NCI-H510A treated with DMSO at 0.1 percent for 48 hours (cell line): ENCODE measurements at places on chromosomes 11 and 22.

- peak; percentile 21 for DNase-seq
Observed at GRCh38 chr11:17408641-17409040, 20.2 kb upstream of the KCNJ11 start.

DNA sequence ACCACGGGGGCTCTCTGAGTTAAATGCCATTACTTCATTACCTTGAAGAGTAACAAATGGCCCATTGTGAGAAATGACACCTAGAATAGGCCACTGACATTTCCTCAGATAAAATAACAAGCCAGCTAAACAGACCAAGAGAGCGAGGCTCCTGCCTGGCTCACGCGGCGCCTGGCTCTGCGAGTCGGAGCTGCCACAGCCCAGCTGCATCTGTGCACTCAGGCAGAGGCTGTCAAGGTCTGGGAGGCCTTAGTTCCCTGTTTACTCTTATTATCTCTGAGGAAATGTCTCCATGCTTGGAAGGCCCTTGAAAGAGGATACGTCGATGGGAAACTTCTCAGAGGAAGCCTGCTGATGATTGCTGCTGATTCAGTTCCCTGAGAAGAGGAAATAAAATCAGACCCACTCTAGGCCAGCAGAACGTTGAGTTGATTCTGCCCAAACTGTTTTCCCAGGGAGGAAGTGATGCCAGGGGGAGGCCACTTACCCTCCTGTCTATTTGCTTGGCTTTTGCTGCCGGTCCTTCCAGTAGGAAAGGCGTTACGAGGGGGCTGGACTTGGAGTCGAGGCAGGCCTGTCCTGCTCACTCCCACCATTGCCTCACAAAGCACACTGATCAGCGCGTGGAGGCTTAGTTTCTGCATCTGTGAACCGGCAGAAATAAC is 208.8 kb downstream of the TBC1D22A start:
- DNase-seq = peak; percentile 53

GRCh38 chr11:8759634-8760033 is 77.0 kb downstream of the RPL27A start:
- DNase-seq = no peak

- DNase-seq = no peak
Observed at GRCh38 chr11:63745304-63746170, 23.0 kb downstream of the ZFTA start.

DNA sequence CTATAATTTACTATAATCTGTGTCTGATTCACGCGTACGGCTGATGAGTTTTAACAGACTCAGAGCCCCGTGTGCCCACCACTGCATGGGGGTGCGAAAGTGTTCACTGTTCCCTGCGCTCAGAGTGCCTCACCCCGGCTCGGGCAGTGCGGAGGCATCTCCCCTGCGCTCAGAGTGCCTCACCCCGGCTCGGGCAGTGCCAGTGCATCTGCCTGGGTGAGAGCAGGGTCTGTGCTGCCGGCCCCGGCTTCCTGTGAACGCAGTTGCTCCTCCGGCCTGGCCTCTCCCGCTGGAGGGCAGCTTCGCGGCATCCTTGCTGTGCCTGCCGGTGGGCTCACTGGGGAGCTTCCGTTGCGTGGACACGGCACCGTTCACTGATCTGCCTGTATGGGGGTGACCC is 14.2 kb downstream of the PTDSS2 start:
- DNase-seq = no peak

GRCh38 chr11:11916981-11917399 is 75.2 kb downstream of the USP47 start:
- DNase-seq = no peak

DNA sequence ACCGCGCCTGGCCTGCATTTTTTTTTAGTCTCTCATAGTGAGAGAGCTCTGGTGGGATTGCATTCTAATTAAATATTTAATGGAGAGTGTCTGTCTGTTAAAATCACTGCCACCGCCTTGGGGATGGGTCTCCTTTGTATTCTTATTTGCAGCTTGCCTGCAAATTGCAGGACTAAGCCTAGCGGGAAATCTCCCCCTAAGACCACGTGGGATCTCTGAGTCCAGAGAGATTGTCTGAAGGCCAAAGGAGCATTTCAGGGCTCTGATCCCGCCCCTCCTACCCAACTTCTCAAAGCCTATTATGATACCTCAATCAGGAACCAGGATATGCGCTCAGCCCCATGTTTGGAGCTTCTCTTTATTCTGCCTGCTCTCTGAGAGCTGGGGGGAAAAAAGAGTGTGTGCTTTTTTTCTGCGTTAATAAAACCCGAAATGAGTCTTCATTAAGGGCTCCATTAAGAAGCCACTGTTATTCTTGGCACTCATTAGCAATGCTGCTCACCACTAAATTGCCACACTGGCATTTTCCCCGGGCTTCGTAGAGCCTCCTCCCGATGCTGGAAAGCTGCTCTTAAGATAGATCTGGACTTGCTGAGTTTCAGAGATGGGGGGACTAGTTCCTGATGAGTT is 92.9 kb upstream of the THY1 start:
- DNase-seq = no peak

DNA sequence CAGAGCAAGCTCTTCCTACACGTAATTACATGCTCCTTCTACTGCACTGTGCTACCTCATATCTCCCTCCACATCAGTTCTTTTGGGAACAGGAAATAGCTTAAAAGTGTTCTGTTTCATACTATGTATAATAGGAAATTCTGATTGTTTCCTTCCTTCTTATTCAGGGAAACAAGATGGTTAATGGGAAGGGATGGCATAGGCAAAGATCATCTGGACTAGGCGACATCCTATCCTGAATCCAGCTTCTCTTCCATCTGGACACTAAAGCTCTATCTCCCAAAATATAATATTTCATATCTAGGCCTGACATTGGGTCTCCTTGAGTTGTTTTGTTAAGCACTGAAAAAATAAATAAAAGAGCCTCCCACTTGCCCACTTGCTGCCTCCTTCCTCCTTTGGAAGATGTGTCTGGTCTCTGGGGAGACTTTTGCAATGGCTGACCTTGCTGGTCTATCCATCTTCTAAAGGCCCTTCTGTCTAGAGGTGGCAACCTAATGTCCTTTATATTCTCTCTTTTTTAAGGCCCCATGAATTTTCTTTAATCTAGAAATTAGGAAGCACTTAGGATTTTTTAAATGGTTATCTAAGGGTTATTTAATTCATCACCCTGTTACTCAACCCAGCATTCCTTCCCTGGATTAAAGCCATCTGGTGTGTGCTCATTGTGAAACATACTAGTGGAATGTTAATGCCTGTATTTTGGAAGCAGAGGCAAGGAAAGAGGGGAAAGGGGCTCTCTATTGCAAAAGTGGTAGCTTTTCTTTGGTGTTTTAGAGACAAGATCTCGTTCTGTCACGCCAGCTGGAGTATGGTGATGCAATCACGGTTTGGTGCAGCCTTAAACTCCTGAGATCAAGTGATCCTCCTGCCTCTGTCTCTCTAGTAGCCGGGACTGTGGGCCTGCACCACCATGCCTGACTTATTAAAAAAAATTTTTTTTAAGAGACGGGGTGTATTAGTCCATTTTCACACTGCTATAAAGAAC is 20.6 kb downstream of the CLMP start:
- no peak for DNase-seq
